Mammary microvascular endothelial cell (primary cell): ENCODE measurements at places on chromosomes 5 and 9. TPM values are rescaled to one million over a fixed set of nuclear protein-coding genes. Genes with fewer than 3 reads are reported as not detected.

Gene PLCXD3
- total RNA-seq, result 0.10 and 0.27 TPM in 2 replicates

Gene PTGDS
- not detected in 2 replicates for total RNA-seq

Gene NUTM2F
- not detected in 2 replicates for total RNA-seq

Gene PPP2CA
- total RNA-seq, result 189 and 203 TPM in 2 replicates

Gene PCSK1
- total RNA-seq, result 2.8 and 2.9 TPM in 2 replicates

Gene PCDHGC4
- 0.20 and 0.44 TPM in 2 replicates for total RNA-seq

Gene FOXD4L4
- not detected in 2 replicates for total RNA-seq

Gene DRD1
- not detected in 2 replicates for total RNA-seq

Gene IFNA21
- total RNA-seq, result not detected in 2 replicates

Gene PPP3R2
- total RNA-seq, result not detected in 2 replicates

Gene CDC26
- total RNA-seq, result 40.4 and 44.4 TPM in 2 replicates
